ENCODE measurements at places on chromosomes 3 and 15.

DNA sequence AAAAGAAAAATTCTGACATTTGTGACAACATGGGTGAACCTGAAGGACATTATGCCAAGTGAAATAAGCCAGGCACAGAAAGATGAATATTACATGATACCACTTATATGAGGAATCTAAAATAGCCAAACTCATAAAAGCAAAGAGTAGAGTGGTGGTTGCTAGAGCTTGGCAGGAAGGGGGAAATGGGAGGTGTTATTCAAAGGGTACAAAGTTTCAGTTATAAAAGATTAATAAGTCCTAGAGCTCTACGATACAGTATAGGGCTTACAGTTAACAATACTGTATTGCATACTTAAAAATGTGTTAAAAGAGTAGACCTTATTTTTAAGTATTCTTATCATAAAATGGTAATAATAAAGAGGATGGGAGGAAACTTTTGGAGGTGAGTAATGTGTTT is 111.6 kb upstream of the NR2E3 start:
- no peak for DNase-seq

DNA sequence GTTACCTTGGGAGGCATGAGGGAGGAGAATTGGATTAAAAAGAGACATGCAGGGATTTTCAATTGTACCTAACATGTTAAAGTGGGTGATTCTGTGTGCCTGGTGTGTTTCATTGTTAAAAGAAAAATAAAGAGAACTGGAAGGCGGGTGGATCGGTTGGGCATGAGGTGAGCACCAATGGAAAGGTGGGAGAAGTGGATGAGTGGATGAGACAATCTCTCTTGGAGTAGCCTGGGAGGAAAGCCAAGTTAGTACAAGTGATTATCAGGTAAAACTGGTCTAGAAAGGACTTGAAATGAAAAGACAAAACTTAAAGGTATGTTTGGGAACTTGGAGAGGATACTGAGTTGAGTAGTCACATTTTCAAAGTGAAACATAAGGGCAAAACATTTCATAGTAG is 12.1 kb downstream of the VEPH1 start:
- DNase-seq: no peak

DNA sequence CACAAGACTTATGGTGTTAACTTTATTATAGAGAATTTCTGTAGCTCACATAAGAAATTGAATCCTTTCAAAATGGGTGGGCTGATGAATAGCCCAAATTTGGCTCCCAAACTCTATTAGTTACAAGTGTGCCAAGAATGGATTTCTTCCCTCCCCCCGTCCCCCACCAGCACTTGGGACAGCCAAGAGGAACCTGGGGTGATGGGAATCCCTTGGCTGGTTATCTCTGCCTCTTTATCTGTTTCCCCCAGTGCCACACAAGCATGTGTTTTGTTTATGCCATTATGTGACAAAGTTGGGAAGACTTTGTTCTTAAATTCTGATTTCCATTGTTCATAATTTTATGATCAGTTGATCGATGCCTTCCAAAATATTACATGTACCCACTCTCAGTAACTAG is 28.3 kb downstream of the CMSS1 start:
- no peak for DNase-seq

- DNase-seq: no peak
Observed at GRCh38 chr15:67146234-67146633, 80.8 kb downstream of the SMAD3 start.

All from stimulated activated CD8-positive, alpha-beta memory T cell treated with anti-CD3 and anti-CD28 coated beads, Interleukin-4, amount 100 ng/mL, for 1 hour (primary cell).